ENCODE measurements at places on chromosomes 2 and 18.

DNA sequence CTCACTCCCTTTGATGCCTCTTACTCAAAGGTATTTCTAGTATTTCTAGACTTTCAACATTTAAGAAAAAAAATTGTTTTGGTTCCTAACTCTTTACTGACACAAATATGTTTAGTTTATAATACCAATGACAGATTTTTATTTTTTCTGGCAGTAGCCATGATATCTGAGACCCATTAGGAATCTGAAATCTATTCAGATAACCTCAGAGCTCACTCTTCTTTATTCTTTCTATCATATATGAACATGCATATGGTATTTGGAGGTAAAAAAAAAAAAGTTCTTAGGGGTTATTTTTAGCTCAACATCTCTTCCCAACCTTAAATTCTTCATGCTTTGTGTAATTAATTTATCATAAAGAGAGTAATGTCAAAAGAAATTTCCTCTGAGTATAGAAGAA lies 465.5 kb downstream of the CDH2 start:
- DNase-seq, result no peak

GRCh38 chr18:36312806-36313395 lies 15.4 kb downstream of the FHOD3 start:
- DNase-seq, result peak; percentile 52

DNA sequence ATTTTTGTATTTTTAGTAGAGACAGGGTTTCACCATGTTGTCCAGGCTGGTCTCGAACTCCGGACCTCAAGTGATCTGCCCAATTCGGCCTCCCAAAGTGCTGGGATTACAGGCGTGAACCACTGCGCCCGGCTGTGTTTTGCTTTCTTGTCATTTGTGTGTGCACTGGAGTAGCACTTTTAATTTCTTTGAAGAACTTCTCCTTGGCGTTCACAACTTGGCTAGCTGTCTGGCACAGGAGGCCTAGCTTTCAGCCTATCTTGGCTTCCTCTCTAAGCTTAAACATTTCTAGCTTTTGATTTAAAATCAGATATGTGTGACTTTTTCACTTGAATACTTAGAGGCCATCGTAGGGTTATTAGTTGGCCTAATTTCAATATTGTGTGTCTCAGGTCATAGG lies 93.0 kb downstream of the COMMD1 start:
- no peak for DNase-seq

DNA sequence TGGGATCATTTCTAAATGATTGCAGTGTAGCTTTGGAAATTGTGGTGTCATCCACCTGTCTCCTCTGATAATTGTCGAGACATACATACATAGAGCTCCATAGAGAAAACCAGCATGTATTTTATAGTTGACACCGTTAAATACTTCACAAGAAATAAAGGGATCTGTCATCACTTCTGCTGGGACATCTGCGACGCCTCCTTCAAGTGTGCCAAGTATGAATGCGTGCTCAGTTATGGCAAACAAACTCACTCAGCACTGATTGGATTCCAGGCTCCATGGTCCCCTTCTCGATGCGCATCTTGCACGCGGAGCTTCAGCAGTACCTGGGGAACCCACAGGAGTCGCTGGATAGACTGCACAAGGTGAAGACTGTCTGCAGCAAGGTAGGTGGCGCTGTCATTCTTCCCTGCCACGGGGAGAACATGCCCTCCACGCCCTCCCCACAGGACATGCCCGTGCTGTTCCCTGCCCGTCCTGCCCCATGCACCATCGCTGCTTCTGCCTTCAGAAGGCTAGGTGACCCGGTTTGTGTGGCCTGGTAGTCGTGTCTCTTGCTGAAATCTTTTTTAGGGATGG lies 64.1 kb downstream of the TRAPPC12 start:
- no peak for DNase-seq

DNA sequence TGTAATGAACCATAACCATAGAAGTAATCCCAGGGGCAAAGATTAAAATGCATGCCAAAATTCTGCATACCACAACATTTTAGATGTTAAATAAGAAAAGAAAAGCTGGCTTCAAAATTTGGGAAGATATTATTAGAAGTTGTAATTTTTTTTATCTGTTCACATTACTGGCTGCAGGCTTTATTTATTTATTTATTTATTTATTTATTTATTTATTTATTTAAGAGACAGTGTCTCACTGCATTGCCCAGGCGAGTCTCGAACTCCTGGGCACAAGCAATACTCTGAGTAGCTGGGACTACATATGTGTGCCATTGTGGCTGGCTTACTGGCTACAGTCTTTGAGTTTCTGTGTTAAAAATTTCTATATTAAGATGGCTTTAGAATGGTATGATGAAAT lies 66.5 kb upstream of the PNPT1 start:
- no peak for DNase-seq

GRCh38 chr2:64228918-64229317 lies 84.7 kb upstream of the PELI1 start:
- no peak for DNase-seq

- no peak for DNase-seq
These were observed 257.7 kb downstream of the TXNL1 start for GRCh38 chr18:56380685-56381084.

- no peak for DNase-seq
These were observed 118.4 kb upstream of the TMEM18 start for GRCh38 chr2:795531-796041.

DNA sequence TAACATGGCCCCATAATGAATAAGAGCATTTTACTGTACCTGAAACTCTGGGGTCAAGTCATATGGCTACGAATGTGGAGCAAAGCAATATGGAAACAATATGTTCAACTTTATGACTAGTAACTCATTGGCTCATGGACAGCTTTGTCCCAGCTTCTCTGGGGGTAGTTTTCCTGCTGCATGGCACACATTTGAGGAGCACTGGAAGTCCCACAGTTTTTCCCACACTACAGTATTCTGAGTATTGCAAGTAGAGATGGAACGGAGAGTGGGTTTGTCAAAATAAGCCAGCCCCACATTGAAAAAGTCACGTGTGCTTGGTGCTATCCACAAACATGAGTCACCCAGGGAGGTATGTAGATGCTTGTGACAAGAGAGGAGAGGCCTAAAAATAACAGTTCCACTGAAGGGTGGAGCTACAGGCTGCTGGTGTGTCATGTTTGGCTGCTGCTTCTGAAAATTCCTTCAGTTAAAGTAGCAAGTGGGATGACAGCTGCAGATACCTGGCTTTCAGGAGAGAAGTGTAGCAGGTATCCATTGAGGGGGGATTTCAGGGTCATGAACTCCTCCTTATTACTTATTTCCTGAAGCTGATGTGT lies 48.2 kb upstream of the CTAGE1 start:
- peak; percentile 87 for DNase-seq

DNA sequence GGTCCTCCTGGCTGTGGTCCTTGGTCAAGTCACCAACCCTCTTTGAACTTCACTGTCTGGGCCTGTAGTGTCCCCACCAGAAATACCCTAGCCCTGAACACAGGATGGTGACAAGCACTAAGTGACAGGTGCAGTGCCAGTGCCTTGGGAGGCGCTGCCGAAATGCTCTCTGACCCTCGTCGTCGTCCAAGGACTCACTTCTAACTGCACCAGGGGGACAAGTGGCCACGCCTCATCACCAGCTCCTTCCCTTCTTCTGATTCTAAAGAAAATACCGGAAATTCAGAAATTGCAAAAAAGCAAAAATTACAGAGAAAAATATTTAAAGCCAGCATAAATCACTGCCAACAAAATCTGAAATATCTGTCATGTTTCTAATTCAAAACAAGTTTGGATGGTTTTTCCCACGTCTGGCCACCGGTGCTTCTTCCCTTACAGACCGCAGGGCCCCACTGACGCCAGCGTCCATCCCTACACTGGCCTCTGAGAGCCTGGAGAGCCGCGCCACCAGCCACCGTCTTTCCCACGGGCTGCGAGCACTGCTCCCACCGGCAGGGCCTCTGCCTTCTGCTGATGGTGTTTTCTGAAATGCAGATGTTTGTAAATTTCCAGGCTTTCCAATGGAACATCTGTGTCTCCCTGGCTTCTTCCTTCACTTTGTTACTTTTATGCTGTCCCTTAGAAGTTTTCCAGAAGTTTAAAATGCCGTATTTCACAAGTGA lies 37.4 kb upstream of the GPC1 start:
- DNase-seq, result no peak

DNA sequence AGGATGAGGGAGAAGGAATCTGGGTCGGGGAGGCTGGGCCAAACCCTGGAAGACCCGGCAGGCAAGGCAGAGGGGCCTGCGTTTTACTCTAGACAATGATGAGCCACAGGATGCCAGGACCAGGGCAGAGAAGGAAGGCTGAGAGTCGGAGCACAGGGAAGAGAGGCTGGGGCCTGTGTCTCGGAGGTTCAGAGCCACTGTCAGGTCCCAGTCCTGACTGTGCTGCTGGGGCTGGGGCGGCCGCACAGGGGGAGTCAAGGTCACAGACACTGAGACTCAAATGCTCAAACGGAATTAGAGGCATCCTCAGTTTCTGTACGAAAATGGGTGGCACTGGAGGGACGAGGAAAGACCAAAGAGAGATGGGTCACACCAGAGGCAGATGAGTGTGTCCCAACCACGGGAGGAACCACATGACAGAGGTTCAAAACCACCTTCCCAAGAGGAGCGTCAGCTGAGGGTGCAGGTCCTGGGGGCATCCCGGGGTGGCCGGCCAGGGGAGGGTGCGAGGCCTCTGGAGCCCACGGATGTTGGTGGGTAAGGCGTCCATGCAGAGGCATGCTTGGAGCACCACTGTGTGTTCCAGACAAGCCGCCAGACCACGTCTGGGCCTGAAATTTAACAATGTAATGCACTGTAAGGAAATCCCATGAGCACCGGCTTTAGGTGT lies 14.7 kb downstream of the HDAC4 start:
- no peak for DNase-seq

DNA sequence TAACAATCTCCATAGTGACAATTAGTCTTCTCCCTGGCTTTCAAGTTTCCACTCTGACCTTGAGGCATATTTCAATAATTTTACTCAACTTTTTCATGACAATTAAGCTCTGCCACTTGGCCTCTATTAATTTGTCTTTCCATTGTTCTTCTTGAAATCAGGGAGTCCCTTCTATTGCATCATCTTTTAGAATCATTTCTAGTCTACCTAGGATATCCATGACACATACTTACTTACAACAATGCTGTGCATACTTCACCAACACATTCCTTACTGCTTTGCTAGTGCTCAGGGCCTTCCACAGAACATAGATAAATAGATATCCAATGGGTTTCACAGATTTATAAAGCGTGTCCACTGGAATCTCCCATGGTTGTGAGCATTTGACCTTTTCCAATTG lies 331.5 kb upstream of the LRP1B start:
- DNase-seq, result no peak

DNA sequence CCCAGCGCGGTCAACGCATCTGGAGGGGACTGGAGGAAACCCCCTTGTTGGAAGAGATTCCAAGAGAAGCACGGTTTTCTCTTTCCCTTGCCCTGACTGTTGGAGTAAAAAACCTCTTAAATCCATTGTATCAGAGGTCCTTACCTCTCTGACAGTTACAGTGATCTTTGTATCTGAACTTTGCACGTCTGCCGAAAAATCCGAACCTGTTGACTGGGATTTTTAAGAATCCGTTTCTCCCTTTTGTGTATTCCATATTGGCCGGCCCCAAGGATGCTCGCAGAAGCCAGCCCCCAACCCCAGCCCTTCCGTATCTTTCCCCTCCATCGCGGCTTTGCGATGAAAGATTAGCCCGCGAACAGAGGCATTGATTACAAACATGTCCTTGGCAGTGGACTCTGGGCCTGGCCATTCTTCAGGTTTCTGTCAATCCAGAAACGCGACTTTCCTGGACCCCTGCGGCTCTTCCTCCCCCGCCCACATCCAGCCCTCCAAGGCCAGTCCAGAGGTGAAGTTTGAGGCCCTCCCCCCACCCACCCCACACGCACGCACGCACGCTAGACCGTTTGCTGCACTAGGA lies 4.6 kb upstream of the DLX1 start:
- no peak for DNase-seq

GRCh38 chr2:227674485-227674884 lies 7.9 kb downstream of the SCYGR5 start:
- no peak for DNase-seq

DNA sequence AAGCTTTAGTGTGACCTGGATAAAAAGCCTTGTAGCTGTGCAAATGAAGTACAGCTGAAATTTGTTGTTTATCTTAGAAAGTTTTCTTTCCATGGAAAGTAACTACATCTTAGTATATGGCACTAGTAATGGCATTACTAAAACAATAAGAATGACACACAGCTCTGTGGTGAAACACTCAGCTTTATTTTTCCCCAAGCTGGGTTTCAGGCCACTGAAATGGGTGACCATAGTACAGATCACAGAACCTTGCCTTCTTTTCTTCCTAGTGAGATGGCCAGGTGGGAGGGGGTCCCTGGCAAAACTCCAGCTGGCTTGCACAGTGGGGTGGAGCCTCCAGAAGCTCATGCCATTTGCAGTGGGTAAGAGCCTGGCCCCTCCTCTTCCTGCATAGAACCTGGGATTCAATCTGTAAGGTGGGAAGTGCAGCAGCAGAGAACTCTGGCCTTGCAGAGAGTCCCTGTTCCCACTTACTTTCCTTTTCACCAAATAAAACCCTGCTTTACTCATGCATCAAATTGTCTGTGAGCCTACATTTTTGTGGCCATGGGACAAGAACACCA lies 17.6 kb upstream of the GRP start:
- no peak for DNase-seq

Measured in coronary artery (tissue), 2 donors.